Activated T-cell treated with anti-CD3 and anti-CD28 coated beads, Interleukin-2, amount 50 U/mL, for 4 hours (primary cell): ENCODE measurements at places on chromosomes 7 and 10. TPM values are rescaled to one million over a fixed set of nuclear protein-coding genes. Genes with fewer than 3 reads are reported as not detected.

CALML3 gene
- not detected for total RNA-seq

PRKG1 gene
- total RNA-seq, result 0.08 TPM

TSPAN15 gene
- total RNA-seq, result 1.4 TPM

GRCh38 chr10:61634746-61635145, 28.0 kb upstream of the CABCOCO1 start:
- no peak for DNase-seq

DNA sequence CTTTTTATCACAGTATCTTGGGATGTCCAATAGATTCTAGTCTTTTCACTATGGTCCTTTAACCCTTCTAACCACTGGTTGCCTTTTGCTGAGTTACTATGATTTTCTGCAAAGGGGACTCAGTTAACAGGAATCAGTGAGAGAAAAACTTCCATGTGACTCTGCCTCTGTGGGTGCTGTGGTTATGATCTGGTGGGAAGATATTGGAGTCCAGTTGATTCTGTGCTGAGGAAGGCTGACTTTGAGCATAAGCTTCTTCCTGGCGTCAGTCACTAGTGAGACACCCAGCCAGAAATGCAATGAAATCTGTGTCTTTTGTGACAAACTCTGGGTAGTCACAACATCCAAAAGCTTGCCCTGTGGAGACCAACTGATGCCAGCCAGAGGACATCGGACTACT, 648.0 kb downstream of the SUGCT start:
- no peak for DNase-seq

- DNase-seq, result no peak
Observed at GRCh38 chr10:104142081-104142480, 20.1 kb downstream of the SFR1 start.

- DNase-seq, result no peak
Observed at GRCh38 chr10:61385231-61386001, 67.8 kb downstream of the TMEM26 start.
